HTR-8/SVneo (cell line): ENCODE measurements at places on chromosomes 11 and 22.

DNA sequence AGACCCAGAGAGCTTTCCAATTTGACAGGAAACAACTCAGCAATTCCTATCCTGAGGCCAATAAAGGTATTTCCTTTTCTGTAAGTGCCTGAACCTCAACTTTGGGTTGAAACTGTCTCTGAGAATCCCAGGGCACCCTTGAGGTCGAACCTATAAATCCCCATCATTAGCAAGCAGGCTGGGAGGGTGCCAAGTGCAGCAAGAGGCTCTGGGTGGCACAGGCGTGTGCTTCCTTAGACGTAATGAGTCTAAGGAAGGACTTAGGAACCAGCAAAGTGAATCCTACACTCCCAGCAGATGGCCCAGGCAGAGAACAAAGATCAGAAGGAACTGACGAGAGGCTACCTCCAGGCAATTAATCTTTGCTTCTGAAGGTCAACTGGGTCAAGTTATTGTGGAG, 234.3 kb upstream of the NARS2 start:
- no peak for DNase-seq

- peak; percentile 29 for DNase-seq
These were observed 66.4 kb downstream of the SGSM3 start for GRCh38 chr22:40436505-40437431.

DNA sequence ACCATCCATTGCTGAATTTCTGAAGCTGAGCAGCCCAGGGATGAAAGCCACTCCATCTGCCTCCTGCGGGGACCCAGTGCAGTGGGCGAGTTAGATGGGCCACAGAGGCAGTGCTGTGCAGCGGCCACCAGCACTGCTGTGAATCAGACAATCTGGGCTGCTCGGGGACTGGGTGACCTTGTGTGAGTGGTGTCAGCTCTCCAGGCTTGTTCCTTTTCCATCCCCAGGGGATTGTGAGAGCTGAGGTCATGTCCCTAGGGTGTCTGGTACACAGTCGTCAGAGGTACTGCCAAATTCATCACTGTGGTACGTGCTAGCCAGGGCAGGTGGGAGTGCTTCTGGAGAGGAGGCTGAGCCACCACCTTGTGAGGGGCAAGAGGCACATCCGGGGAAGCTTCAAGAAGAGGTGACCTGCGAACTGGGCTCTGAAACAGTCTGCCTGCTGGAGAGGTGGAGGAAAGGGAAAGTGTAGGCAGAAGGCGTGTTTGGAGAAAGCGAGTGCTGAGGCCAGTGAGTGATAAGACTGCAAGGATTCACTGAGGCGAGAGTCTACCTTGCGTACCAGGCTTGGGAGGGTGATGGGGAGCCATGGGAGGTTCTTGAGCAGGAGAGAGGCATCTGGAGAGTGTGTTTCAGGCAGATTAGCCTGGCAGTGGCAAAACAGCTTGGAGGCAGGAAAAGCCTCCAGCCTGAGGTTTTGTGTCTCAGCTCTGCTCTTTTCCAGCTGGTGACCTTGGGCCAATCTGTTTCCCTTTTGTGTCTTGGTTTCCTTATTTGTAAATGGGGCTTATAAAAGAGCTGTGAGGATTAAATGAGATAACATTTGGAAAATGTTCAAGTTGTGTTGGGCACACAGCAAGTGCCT, 22.7 kb downstream of the CACNA1I start:
- no peak for DNase-seq

- DNase-seq = no peak
These were observed 179.1 kb upstream of the MTNR1B start for GRCh38 chr11:92790366-92790765.

- DNase-seq = no peak
These were observed 102.4 kb upstream of the THY1 start for GRCh38 chr11:119525180-119525866.

GRCh38 chr11:88183233-88183632, 8.0 kb upstream of the RAB38 start:
- DNase-seq = no peak

DNA sequence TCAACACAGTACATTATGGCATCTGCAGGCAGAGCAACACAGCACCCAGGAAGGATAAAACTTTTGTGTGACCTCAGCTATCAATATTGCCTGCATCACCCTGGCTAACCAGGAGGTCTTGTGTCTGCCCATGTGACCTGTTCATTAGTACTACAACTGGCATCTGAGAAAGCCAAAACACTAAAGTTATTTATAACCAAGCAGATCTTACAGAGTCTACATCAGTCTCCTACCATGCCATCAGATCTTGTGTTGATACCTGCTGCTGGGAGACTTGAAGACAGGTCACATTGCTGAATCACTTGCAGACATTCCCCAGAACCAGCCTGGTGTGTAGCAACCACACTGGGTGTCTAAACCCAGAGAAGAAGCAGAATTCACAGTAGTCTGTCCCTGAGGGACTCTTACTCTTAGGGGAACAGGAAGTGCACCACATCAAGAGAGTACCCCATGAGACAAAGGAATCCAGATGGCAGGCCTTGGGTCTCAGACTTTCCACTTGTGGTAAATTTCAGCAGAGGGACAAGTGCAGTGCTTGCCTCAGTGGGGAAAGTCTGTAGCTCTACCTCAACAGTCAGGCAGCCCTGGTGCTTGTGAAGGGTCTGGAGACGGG, 7.0 kb downstream of the OR9G1 start:
- DNase-seq = no peak

DNA sequence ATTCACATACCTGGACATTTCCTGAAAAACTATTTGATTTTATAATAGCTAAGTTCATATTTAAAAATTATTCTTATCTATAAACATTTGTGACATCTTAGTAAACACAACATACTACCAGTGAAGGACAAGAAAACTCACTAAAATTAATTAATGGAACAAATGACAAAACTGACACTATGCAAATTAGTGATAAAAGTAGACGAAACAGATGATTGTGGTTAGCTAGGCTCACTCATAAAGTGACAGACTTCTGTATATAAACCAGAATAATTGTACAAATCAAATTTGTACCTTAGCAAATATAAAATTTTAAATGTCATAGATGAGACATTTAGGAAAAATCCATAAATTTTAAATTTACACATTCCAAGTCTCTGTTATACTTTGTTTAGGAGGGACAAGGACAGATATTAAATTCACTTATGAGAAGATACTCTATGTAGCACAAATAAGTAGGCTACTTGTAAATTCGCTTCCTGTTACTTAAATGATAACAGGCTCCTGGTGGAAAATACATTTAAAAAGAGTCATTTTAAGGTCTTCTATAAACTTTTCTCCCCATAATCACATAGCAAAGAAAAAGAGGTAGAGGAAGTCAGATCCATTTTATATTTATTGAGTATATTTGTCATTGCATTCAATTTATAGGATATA, 81.2 kb downstream of the KIF18A start:
- DNase-seq = no peak

- no peak for DNase-seq
These were observed 7.2 kb upstream of the TRABD start for GRCh38 chr22:50178471-50178864.

- no peak for DNase-seq
These were observed 35.2 kb downstream of the TRMU start for GRCh38 chr22:46370584-46371291.

- no peak for DNase-seq
These were observed 323.3 kb downstream of the NTM start for GRCh38 chr11:131693756-131694155.

- no peak for DNase-seq
These were observed 25.7 kb downstream of the TTC12 start for GRCh38 chr11:113339929-113340589.

DNA sequence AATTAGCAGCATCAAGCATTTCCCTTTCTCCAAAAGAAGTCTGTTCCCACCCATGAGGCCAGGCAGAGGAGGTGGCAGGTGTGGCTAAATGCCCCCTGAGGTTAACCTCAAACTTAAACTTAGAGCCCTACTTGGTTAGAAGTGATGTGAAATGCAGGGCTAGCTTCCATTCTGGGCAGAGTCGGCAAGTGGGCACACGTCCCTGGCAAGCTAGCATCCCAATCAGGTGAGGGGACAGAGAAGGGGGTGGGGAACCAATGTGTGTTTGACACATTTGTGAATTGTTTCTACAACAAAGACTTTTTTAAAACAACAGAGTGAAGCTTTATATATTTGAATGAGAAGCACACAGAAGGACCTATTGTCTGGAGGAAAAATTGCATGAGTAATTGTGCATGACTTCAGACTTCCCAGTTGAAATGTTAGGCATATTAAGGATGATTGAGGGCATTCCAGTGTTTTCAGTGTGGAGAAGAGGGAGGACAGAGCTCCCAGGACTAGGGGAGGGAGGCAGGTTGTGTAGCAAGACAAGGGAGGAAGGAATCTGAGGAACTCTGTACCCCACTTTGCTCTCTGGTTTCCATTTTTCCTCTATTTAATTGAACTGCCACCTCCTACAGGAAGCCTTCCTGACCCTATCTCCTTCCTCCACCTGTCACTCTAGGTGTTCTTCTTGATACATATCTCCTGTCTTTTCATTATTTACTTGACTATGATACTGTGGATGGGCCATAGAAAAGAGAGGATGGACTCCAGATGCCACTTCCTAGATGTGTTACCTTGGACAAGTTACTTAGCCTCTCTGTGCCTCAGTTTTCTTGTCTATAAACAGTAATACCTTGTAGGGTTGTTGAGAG, 83.3 kb upstream of the PICALM start:
- no peak for DNase-seq

- DNase-seq = no peak
These were observed 73.9 kb downstream of the SCUBE1 start for GRCh38 chr22:43269246-43269645.

- DNase-seq = no peak
These were observed 7.0 kb downstream of the SERHL2 start for GRCh38 chr22:42560781-42561180.

- DNase-seq = no peak
These were observed 13.1 kb downstream of the MIAT start for GRCh38 chr22:26670459-26670858.

DNA sequence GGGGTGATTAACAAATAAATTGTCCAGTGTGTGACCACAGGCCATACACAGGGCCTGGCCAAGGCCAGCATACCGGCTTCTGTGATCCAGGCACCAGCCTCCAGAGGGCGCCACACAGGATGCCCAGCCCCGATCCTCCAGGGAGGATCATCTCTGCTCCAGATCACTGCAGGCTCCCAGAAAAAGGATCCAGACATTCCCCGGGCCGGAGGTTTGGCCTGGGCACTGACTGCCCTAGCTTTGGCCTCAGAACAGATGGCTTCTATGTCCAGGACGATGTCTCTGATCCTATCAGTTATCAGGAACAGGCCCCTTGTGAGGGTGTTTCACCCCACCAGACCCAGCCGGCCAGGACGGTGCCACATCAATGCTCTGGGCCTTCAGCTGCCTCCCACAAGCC, 74.5 kb upstream of the LMO1 start:
- peak; percentile 65 for DNase-seq

GRCh38 chr11:81494431-81494830, 1239.2 kb downstream of the FAM181B start:
- DNase-seq = no peak

DNA sequence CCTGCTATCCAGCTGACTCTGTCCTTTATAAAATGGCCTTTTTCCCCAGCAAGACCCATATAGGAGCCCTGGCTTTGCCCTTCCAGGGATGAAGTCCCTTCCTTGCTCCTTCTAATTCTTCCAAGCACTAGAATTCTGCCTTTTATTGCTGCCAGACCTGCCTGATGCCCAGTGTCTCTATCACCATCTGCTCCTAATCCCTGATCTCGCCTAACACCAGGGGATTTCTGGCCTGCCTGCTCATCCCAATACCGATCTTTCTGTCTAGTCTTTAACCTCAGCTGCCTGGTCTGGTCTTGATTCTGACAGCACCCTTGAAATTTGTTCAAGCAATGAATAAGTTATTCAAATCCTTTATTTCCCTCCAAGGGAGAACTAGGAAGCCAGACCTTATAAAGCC, 150.2 kb downstream of the SPON1 start:
- no peak for DNase-seq
